Inflammatory macrophage (primary cell): ENCODE measurements at places on chromosomes 12 and 14.

- no peak for DNase-seq
These were observed 82.5 kb upstream of the FICD start for GRCh38 chr12:108432423-108433121.

DNA sequence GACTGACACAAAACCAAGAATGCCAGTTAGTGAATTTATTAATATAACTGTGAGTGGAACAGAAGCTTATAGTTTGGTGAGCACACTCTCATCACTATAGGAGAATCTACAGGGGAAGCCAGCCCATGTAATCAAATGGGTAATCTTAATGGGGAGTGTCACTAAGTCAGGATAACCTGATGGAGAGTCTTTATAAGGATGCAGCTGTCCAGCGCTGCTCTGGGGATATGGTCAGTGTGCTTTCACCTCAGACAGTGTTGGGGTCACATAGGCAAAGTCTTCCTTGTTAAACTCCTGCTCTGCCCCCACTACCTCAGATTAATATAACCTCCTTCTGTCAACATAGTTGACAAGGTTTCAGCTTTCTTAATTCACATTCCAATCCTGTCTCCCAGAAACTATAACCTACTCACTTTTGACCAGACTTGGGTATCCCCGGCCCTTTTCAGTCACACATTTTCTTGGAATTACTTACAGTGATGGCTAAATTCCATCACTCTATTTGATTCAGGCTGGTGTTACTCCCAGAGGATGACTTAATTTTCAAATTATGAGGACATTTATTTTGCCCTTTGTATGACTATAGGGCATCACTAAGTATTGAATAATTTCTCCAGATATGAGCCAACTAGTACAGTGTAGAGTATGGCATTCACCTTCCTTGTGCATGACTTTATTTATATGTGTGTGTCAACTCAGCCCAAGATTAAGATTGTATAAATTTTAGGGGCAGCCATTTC lies 13.2 kb downstream of the STK38L start:
- no peak for DNase-seq

DNA sequence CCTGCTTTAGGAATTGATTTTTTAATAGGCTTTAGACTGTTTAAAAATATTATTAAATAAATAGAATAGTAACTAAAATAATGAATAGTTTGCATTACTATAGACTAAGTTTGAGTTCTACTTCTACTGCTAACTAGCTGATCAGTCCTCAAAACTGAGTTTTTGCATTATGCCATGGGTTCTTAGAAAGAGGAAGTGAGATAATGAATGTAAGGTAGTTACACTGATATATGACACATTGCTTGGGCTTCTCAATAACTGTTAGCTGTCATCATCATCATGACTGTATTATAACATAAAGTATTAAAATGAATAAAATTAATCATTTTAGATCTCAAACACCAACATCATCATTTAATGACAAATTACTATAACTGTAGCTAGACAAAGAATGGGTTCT lies 949.7 kb downstream of the TRHDE start:
- no peak for DNase-seq

- peak; percentile 13 for DNase-seq
These were observed 71.1 kb upstream of the CCND2 start for GRCh38 chr12:4202487-4202886.

GRCh38 chr14:35807131-35807961 lies 1.7 kb downstream of the RALGAPA1 start:
- DNase-seq: no peak

DNA sequence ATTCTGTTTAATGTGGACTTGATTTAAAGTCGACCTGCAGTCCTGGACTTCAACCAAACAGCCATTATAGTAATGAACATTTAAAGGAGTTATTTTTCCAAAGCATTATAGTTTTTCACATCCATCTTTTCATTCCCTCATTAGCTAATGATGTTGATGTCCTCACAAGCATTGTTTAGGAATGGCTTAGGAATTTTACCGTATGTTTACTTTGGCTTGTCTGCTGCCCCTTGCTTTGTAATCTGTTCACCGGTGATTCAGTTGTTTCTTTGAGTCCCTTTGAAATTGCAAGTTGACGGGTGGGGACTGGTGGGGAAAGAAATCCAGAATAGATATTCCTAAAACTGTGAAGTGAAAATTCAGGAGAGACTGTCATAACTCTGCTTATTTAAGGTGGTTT lies 25.4 kb downstream of the PRKCH start:
- no peak for DNase-seq

- no peak for DNase-seq
These were observed 117.6 kb downstream of the TRMT5 start for GRCh38 chr14:60863249-60863648.

- no peak for DNase-seq
These were observed 3.1 kb upstream of the ARHGEF25 start for GRCh38 chr12:57607958-57608663.

DNA sequence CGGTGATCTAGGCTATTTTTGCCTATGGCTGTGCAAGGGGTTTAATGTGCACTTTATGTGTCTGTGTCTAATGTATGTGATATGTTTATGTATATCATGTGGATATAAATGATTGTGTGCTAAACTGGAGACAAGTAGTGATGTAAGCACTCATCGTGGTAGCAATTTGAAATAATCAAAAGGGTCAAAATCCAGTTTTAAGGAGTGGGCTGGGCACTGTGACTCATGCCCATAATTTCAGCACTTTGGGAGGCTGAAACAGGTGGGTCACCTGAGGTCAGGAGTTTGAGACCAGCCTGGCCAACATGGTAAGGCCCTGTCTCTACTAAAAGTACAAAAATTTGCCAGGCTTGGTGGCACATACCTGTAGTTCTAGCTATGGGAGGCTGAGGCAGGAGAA lies 2.8 kb downstream of the EDDM3A start:
- no peak for DNase-seq

DNA sequence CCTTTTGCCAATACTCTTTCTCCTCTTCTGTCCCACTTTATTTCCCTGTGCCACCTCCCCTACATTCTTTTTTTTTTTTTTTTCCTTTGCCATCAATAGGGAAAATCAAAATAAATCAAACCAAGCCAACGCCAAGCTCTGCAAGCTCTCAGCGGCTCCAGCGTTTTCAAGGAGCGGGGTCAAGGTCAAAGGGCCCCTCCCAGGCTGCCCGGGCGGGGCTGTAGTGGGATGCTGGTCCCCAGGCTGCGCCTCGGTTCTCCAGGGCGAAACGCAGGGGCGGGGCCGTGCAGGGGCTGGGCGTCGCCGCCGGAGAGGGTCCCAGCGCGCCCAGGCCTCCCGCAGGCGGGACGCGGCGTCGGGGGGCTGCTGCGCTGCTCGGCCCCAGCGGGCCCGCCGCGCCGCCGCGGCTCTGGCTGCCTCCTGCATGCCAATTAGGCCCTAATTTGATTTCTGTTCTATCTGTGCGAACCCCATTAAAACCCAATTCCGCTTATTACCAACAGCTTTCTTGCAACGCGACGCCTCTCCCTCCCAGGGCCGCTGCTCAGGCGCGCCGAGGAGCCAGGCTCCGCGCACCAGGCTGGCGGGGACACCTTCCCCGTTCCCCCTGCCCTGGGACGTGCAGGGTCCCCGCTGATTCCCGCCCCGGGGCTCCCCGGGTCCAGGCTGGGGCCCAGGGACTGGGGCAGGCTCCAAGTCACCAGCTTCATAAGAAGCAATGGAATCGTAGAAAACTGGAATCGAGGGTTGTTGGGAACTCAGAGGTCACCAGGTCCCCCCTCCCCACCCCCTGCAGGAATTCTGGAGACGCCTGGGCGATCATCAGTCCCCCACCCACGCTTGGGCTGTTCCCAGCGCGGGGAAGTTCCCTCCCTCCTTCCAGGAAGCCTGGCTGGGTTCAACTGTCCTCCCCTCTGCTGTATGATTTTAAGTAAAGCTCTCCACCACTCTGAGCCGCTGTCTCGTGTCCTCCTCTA lies 50.7 kb upstream of the MAP1LC3B2 start:
- DNase-seq: no peak

- DNase-seq: no peak
These were observed 6.6 kb downstream of the HIF1A start for GRCh38 chr14:61701946-61702345.

- DNase-seq: no peak
These were observed 92.8 kb upstream of the FLRT2 start for GRCh38 chr14:85437148-85437547.

DNA sequence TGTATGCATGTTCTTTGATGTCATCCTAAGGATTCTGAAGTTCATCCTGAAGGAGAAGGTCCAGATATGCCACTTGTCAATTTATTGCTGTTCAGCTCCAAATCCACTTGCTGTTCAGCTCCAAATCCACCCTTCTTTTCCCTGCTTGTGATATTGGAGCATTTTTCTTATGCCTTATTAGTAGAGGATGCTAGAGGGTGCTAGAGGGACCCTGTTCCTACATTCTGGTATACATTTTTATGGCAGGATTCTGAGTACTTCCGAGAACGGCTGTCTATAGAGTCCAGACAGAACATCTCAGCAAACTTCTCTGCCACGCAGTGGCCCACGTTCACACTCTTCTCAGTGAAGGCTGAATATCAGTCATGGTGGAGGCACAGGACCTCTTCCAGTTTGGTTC lies 406.7 kb downstream of the NOVA1 start:
- no peak for DNase-seq

DNA sequence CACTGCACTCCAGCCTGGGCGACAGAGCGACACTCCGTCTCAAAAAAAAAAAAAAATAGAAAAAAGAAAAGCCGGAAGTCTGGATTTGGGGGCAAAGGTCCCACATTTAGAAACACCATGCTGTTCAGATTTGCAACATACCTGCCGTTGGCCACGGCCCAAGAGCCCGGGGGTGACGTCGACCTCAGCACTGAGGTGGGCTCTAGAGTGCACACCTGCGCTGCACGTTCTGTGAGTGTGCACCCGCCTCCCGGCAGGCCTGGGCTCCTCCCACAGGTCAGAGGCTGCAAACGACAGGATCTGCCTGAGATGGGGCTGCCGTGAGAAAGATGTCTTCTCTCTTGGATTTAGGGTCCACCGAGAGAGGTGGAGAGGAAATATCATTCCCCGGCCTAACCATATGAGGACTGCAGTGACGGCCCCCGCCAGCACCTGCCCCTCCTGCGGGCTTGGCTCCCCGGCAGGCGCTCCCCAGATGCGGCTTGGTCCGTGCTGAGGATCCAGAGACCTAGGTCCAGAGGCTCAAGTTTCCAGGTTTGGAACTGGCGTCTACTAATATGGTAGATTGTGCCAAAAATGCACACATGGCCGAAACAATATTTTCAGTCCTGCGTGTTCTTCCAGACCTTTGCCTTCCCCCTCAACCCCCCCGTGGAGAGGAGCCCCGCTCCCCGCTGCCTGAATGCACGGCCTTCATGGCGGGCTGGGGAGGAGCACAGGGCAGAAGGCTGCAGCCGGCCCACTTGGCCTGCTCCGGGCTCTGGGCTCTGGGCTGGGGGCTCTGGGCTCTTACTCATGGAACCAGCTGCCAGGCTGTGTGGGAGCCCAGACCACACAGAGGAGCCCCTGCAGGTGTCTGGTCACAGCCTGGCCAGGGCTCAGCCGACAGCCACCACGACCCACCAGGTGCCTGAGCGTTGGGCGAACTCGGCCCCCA lies 58.8 kb upstream of the FBRSL1 start:
- no peak for DNase-seq

GRCh38 chr12:114339626-114340025 lies 66.3 kb downstream of the TBX5 start:
- no peak for DNase-seq

- no peak for DNase-seq
These were observed 218.1 kb upstream of the RTL1 start for GRCh38 chr14:101121508-101122139.

- no peak for DNase-seq
These were observed 133.0 kb downstream of the PAWR start for GRCh38 chr12:79557690-79558315.

GRCh38 chr14:31411218-31411727 lies 9.1 kb downstream of the HEATR5A start:
- DNase-seq: peak; percentile 31

GRCh38 chr14:32121948-32122347 lies 44.8 kb downstream of the ARHGAP5 start:
- no peak for DNase-seq

DNA sequence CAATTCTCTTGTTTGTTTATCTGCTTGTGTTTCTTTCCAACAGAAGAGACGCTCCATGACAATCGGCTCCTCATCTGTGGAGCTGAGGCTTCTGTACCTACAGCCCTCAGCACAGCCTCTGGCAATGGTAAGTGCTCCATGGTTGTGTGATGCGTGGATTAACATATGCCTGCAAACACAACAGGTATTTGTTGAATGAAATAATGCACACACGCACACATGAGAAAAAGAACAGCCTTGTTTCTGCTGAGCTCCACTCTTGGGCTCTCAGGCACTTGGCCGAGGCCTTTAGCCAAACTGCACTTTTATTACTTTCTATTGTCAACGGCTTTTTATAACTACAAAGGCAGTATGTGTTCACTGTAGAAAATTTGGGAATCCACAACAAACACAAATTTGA lies 120.4 kb upstream of the TMCC3 start:
- no peak for DNase-seq

GRCh38 chr14:53838374-53838773 lies 118.3 kb downstream of the BMP4 start:
- no peak for DNase-seq

- DNase-seq: no peak
These were observed 105.6 kb downstream of the VEZT start for GRCh38 chr12:95323212-95323611.

- DNase-seq: no peak
These were observed 292.0 kb downstream of the FBXL14 start for GRCh38 chr12:1302201-1302870.

- no peak for DNase-seq
These were observed 53.3 kb downstream of the WDR20 start for GRCh38 chr14:102192840-102193502.

DNA sequence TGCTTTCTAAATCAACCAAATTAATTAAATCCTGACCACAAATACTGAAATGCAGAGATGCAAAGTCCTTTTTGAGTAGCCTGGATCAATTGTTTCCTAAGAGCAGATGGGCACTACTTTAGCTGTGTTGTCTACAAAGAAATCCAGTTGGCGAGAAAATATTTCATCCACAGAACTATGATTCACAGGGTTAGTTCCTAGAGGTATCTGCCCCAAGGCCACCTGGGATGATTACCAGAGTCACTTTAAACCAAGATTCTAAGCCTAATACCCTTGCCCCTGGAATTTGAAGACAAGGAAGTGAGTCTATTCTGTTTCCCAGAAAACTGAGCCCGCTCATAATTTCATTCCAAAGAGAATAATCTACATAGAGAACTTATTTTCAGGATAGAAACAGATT lies 198.4 kb downstream of the PPM1H start:
- DNase-seq: no peak

DNA sequence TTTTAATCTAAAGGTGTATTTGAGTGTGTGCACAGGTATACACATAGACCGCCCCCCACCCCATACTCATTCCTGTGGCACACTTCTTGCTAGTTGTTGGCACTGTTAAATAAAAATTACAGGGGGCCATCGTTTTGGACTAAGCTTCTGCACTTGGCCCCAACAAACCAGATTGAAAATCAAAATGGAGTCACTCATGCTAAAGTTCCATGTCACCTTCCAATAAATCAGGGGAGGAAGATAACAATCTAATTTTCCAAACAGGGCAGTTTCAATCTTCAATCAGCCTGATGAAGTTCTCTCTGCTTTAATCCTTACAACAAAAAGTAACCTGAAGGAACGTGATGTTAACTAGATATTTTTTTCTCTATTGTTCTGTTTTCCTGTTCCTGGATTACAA lies 78.2 kb downstream of the RGS6 start:
- no peak for DNase-seq
